Uterus (tissue), 4 donors: ENCODE measurements at places on chromosomes 12 and 14.

- no peak for DNase-seq
These were observed 35.8 kb downstream of the TIMELESS start for GRCh38 chr12:56413392-56413791.

- no peak for DNase-seq
These were observed 9.6 kb upstream of the GPR84 start for GRCh38 chr12:54373649-54374561.

DNA sequence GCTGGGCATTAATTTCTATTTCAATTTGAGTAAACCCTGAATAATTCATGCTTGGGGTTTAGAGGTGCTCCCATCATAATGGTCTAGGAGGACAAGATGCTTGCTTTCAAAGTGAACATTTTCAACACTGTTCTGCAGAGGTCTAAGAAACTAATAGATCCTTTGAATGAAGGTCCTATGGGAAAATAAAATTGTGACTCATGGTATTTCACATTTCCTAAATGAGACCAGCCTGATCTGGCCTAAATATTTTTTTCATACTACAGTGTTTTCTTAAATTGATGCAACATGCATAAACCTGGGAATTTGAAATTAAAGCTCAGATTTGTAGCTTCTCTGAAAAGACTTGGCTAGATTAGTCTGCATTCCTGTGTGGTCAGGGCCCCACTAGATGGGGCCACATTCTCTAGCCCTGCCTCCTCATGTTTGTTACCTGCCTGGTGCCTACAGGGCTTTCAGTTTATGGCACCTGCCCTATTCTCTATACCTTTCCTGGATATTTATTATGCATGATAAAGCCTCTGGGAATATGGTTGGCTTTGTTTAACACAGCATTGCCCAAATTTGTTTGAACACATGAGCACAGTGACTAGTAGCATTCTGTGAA, 112.7 kb downstream of the METTL25 start:
- DNase-seq: no peak

GRCh38 chr14:90703841-90704737, 112.1 kb downstream of the TTC7B start:
- DNase-seq: no peak

DNA sequence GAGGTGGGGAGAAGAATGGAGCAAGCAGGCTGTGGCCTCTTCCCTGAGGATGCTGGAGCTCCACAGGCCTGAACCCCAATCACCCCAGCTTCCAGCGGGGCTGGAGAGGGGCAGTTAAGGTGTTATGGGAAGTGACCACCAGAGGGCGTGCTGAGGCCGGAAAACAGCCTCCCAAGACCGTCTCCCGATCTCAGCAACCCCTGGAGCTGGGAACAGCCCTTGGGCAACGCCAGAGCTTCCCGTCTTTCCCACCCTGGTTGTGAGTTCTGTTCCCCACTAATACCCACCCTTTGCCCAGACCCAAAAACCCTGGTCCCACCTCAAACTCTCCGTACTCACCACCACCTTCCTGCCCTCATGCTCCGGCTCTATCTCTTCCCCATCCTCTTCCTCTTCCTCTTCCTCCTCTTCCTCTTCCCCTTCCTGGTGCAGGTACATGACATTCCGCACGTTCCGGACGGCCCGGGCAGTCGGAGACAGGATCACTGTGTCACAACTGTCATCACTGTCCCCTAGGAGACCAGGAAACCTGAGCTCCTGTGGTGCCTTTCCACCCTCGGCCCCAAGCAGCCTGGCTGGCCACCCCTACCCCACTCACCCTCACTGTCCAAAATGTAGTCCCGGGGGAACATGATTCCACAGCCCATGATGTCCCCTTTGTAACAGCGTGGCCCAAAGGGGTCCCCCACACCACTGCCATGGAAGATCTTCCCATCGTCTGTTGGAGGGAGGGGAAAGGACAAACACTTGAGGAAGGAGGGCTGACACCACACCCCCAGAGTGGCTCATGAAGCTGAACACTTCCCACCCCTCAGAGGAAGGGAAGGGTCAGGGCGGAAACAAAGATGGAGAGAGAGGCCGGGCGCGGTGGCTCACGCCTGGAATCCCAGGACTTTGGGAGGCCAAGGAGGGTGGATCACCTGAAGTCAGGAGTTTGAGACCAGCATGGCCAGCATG, 12.9 kb downstream of the SPRYD3 start:
- DNase-seq: peak; percentile 89

GRCh38 chr14:82313889-82314288, 780.2 kb upstream of the SEL1L start:
- DNase-seq: no peak

- DNase-seq: no peak
These were observed 106.2 kb downstream of the IGF1 start for GRCh38 chr12:102374190-102374589.

GRCh38 chr14:92930737-92931602, 8.0 kb downstream of the CHGA start:
- DNase-seq: no peak

- peak; percentile 51 for DNase-seq
These were observed 204.7 kb downstream of the EPS8 start for GRCh38 chr12:15584366-15585041.

- no peak for DNase-seq
These were observed 10.4 kb upstream of the FBLN5 start for GRCh38 chr14:91957876-91958313.

- DNase-seq: no peak
These were observed 10.6 kb upstream of the SPPL3 start for GRCh38 chr12:120914794-120915193.

GRCh38 chr12:105467710-105468366, 137.3 kb downstream of the C12orf75 start:
- DNase-seq: no peak

DNA sequence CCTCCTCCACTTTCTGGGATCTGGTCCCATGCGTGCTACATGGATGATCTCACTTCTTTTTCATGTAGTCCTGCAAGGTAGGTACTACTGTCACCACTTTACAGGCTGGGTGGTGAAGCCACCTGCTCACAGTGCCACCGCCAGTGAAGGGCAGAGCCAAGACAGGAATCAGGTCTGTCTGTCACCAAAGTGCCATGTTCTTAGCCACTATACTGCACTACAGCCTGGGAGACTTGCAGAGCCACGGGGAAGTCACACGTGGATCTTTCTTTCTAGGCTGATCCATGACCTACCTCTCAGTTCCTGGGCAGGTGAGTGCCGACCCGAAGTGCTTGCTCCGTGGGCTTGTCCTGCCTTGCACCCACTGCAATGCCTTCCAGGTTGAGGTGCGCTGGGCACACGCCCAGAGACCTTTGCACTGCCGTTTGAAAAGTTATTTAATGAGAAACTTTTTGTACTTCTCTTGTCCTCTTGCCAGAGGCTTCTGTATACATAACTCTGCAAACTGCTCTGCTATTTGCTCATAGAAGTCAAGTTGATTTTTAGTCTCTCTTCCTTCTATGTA, 19.7 kb upstream of the CLMN start:
- DNase-seq: no peak

DNA sequence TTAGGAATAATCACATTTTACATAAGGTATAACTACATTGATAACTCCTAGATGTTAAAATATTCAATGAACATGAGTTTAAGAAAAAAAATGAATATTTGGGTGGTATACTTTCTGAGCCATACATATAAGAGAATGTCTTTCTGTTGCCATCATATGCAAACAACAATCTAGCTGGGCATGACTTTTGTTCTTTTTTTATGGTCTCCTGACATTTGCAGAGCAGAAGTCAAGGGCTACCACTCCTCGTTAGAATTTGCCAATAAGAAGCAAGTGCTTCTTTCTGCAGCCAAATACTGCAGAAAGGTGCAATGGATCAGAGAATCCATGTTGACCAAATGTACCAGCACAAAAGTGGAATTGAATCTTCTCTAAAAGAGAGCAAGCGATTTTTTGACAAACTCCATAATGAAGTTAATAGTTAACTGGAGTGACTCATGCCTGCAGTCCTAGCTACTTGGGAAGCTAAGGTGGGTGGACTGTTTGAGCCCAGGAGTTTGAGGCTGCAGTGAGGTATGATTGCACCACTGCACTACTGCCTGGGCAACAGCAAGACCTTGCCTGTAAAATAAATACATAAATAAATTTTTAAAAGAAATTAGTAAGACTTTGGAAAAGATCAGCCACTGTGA, 25.5 kb upstream of the CCDC91 start:
- DNase-seq: no peak

GRCh38 chr14:75565056-75565455, 13.4 kb upstream of the FLVCR2 start:
- DNase-seq: no peak

DNA sequence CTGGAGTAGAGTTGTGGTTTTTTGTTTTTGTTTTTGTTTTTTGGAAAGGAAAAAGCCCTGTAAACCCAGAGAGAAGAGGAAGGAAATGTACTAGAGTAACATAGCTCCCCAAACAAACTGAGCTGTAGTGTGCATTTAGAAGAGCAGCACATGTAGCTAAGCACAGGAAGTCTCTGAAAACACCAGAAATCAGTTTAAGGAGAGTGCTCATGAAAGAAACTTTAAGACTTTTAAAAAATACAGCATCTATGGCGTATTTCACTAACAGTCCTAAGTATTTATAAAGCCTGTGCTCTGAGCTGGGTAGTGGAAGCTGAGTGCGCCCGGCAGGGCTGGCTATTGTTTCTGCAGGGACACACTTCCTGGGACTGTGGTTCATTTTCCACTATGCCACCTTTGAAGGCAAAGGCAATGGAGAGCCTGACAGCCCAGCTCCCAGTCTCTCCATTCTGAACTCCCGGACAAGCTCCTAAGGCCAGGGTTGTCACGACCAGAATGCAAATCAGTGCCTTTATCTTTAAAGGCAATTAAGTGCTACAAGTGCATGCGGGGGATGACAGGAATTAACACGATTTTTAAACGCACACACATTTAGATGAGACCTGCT, 45.4 kb downstream of the NIN start:
- no peak for DNase-seq

DNA sequence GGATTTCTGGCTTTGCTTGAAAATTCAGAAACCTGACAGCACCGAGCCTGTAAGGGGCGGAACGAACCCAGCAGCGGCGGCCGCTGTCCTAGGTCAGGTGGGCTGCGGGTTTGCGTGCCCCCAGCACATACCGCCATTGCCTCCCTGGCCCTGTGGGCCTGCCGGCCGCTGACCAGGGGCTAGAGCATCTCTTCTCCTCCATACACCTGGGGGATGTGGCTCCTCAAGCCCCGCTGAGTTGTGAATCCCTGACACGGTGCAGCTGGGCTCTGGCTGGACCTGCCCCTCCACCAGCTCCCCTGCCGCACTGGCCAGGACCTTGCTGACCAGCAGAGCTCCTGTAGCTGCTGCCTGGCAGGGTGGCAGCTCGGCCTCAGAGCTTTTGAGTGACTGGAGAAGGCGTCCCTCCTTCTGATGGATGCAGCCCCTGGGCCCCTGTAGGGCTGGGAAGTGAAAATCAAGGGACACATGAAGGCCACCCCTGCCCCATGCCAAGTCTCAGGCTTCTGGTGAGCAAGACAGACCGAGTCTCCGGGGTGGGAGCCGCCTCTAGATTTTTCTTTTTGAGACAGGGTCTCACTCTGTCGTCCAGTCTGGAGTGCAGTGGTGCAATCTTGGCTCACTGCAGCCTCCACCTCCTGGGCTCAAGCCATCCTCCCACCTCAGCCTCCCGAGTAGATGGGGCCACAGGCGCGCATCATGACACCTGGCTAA, 184.9 kb upstream of the SFSWAP start:
- DNase-seq: no peak

GRCh38 chr12:118102070-118102469, 1.7 kb downstream of the VSIG10 start:
- DNase-seq: no peak

DNA sequence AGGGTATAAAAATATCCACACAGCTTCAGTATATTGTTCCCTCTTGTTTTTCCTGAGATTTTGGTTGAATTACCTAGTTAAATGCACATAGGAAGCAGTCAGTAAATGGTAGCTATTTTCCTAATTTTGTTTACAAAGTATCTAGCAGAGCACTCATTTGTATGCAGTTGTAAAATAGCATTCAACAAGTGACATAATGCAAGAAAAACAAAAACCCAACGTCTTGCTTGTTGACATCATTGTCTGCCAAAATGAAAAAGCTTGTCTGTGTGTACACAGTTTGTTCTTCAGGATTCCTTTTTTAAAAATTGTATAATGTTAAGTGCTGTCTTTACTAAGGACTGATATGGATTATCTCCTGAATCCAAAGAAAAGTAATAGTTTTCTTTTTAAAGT, 2.7 kb downstream of the VRTN start:
- no peak for DNase-seq

DNA sequence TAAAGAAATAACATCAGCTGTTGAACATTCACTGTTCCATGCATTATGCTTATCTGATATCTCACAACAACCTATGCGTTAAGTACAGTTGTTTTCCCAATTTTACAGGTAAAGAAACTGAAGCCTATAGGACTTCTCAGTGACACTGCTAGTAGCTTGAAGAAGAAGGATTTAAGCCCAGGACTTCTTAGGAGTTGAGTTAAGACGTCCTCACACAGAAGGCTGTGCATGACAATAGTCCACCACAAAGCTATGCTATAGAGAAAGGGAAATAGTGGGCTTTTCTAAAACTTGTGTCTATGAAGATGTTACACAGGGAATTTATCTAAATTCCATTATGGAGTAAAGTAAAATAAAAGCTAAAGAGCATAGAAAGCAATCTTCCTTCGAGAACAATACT, 120.5 kb upstream of the RASSF8 start:
- no peak for DNase-seq

DNA sequence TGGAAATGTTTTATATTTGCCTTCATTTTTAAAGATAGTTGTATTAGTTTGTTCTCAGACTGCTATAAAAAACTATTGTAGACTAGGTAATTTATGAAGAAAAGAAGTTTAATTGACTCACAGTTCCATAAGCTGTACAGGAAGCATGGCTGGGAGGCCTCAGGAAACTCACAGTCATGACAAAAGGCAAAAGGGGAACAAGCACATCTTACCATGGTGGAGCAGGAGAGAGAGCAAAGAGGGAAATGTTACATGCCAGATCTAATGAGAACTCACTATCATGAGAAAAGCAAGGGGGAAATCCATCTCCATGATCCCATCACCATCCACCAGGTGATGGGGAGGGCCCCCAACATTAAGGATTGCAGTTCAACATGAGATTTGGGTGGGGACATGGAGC, 35.5 kb upstream of the UNC79 start:
- DNase-seq: no peak

DNA sequence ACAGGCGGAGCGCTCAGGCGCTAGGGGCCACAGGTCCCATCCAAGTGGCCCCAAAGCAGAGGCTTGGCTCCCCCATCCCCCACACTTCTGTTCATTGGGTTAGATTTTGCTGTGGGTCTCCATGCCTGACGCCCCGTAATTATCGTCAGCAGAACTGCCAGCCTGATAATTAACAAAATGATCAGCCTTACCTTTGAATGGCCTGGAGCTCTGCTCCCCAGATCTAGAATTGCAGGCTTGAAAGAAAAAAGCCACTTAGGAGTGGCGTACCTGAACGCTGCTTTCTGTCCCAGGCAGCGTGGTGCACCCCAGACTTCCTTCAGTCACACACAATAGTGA, 28.7 kb upstream of the LRP1-AS start:
- no peak for DNase-seq

- peak; percentile 53 for DNase-seq
These were observed 156.8 kb upstream of the TMEM260 start for GRCh38 chr14:56422703-56423213.
